ENCODE measurements at places on chromosomes 2 and 18.

GRCh38 chr2:237700512-237701032, 73.2 kb downstream of the LRRFIP1 start:
- peak; percentile 60 for DNase-seq

DNA sequence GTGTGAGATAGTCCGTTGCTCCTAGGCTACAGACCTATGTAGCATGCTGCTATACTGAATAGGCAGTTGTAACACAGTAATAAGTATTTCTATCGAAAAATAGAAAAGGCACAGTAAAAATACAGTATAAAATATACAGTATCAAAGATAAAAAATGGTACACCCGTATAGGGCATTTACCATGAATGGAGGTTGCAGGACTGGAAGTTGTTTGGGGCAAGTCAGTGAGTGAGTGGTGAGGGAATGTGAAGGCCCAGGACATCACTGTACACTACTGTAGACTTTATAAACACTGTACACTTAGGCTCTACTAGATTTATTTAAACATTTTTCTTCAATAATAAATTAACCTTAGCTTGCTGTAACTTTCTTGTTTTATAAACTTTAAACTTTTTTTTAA, 3.5 kb downstream of the MAP3K20 start:
- DNase-seq: no peak

- no peak for DNase-seq
These were observed 27.6 kb downstream of the CTDP1 start for GRCh38 chr18:79707239-79707638.

- DNase-seq: no peak
These were observed 37.5 kb upstream of the SH3RF3 start for GRCh38 chr2:109091526-109091925.

DNA sequence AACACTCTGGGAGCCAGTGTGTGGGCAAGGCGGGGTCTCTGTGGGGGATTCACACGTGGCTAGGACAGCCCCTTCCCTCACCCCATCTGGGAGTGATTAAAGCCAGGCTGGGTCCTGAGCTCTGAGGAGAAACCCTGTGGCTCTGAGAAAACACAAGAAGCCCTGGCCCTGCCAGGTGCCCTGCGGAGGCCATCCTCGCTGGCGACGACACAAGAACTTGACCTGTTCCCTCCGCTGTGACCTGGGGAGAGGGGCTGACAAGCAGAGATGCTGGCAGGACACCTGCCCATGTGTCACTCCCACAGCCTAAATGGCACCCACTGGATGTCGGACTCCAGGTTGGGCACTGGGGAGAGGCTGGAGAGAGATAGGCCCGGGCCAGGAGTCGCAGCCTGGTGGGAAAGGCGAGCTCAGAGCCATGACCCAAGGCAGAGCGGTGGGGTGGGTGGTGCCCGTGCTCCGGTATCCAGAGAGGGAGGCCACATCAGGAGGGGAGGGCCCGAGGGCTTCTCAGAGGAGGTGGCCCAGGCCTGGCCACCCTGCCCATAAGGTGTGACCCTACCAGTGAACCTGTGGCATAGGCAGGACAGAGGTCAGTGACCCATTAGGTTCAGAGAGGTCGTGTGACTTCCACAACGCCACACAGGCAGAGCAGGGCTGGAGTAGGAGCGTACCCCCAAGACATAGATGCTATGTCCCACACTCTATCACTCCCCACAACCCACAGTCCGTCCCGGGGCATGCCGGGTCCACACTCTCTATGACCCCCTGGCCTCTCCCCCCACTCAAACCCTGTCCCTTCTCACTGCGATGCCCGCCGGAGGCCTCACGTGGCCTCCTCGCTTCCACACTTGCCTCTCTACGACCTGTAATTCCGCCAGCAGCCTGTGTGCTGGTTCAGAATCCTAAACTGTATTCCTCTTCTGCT, 59.4 kb upstream of the HPCAL1 start:
- DNase-seq: no peak

DNA sequence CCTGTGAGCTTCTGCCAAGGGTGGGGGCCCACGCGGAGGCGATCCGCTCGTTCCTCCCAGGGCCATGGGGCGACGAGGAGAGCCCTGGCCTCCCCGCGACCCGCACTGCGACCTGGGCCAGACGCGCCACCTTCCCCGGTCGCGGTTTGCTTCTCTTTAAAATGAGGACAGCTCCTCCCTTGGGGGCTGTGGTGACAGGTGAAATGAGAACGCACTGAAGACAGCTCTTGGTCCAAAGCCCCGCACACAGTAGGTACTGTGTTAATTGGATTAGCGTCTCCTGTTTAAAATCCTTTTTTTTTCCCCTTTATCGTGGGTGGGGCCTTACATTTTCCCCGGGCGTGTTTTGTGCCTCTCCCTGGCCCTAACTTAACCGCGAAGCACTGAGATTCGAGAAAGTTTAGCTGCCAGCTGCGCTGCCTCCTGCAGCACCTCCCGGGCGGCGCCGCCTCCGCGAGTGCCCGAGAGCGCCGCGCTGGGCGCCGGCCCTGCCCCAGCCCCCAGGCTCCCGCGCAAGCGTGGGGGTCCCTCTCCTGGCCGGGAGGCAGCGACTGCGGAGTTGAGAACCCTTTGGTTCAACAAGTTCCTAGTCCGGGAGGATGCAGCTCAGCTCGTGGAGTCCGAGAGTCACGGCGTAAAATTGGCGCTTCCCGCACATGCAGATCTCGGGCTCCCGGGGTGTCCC, 1.1 kb downstream of the HPCAL1 start:
- DNase-seq: peak; percentile 76

- no peak for DNase-seq
These were observed 1026.7 kb upstream of the ACVR2A start for GRCh38 chr2:146818122-146818521.

DNA sequence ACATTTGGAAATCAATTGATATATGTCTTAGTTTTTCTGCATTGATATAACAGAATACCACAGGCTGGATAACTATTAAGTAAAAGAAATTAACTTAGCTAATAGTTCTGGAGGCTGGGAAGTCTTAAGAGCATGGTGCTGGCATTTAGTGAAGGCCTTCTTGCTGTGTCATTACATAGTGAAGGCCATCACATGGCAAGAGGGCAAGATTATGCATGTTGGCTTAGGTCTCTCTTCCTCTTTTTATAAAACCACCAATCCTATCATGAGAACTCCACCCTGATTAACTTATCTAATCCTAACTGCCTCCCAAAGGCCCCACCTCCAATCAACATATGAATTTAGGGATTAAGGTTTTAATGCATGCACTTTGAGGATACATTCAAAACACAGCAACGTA, 225.5 kb upstream of the VRK2 start:
- no peak for DNase-seq

DNA sequence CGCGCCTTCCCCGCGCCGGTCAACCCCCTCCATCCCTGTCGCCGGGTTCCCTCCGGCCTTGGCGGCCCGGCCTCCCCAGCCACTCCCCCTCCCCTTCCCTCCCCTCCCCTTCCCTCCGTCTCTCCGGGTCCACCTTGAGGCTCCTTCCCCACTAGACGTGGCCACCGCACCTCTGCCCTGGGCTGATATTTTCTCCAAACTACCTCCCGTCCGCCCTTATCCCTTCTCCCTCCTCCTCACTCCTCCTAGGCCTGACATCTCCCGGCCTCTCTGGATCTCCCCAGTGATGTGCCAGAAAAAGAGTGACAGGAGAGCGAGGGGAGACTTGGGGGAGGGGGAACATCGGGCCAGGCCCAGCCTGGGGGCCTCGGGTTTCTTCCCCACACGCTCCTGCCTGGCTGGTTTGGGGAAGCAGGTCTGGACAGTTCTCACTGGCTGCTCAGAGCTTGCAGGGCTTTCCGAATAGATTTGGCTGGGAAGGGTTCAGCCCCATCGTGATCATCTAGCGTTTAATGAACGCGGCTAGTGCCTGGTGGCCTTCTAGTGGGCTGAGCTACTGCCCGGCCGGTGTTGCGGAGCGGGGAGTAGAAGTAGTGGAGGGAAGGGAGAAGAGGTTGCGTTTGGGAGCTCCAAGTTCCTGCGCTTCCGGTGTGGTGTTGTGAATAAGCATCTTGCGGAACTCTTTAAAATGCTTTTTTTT, 641 bp downstream of the MAPRE3 start:
- DNase-seq: no peak

- DNase-seq: no peak
These were observed 9.9 kb downstream of the GKN2 start for GRCh38 chr2:68942827-68943226.

GRCh38 chr2:136424112-136424511, 306.2 kb upstream of the CXCR4 start:
- DNase-seq: no peak

- no peak for DNase-seq
These were observed 69.8 kb downstream of the ARHGEF33 start for GRCh38 chr2:38959466-38959865.

GRCh38 chr2:24418166-24418841, 58.0 kb upstream of the ITSN2 start:
- DNase-seq: no peak

GRCh38 chr2:74493546-74493945, 5.9 kb downstream of the LBX2 start:
- no peak for DNase-seq

GRCh38 chr2:234446404-234447076, 50.3 kb downstream of the ARL4C start:
- DNase-seq: peak; percentile 58

DNA sequence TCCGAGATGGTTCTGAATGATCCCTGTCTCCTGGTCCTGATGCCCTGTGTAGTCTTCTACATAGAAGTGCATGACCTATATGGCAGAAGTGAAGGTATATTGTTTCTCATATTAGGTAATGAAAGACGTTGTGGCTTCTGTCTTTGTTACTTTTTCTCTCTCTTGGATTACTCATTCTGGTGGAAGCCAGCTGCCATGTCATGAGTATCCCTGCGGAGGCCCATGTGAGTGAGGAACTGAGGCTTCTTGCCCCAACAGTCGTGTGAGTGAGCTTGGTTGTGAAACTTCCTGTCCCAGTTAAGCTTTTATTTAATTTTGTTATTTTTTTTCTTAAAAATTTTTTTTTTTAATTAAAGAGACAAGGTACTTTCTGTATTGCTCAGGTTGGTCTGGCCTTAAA, 134.7 kb downstream of the UBR3 start:
- no peak for DNase-seq

GRCh38 chr2:73977466-73977865, 7.2 kb upstream of the TET3 start:
- no peak for DNase-seq

GRCh38 chr18:62354151-62354550, 29.0 kb downstream of the TNFRSF11A start:
- DNase-seq: no peak

All from GM20000 (cell line).